ENCODE measurements at places on chromosomes 2 and 18. TPM values are rescaled to one million over a fixed set of nuclear protein-coding genes. Genes with fewer than 3 reads are reported as not detected.

The EVX2 gene
- total RNA-seq = not detected

The ITPRIPL1 gene
- total RNA-seq = not detected

The IL1B gene
- 0.24 TPM for total RNA-seq

The TACR1 gene
- total RNA-seq = 0.13 TPM

The SLC4A1AP gene
- 30.6 TPM for total RNA-seq

The GAREM1 gene
- total RNA-seq = 3.3 TPM

The ST8SIA5 gene
- not detected for total RNA-seq

The MAPK4 gene
- 0.09 TPM for total RNA-seq

The COL4A3 gene
- total RNA-seq = 0.56 TPM

The SGPP2 gene
- 0.29 TPM for total RNA-seq

The GALNT13 gene
- total RNA-seq = 9.9 TPM

The ADRA2B gene
- 0.05 TPM for total RNA-seq

The DLGAP1 gene
- total RNA-seq = 0.01 TPM

The POTEJ gene
- total RNA-seq = not detected

The WDCP gene
- total RNA-seq = 11.8 TPM

The CDK15 gene
- not detected for total RNA-seq

The GNAL gene
- total RNA-seq = 4.4 TPM

The C2orf80 gene
- not detected for total RNA-seq

The CREG2 gene
- total RNA-seq = 10.6 TPM

The CDK5R2 gene
- total RNA-seq = 3.0 TPM

The C1GALT1C1L gene
- total RNA-seq = 1.7 TPM

The ING5 gene
- total RNA-seq = 21.7 TPM

The RUFY4 gene
- not detected for total RNA-seq

The SPATS2L gene
- 132 TPM for total RNA-seq

The ZAP70 gene
- total RNA-seq = not detected

The AMER3 gene
- not detected for total RNA-seq

The EPB41L3 gene
- total RNA-seq = 0.31 TPM

The SDC1 gene
- total RNA-seq = 169 TPM

The NT5C1B gene
- not detected for total RNA-seq

The CHRNG gene
- total RNA-seq = not detected

The NFE2L2 gene
- total RNA-seq = 67.7 TPM

The DSEL gene
- 0.27 TPM for total RNA-seq

The PLB1 gene
- 1.1 TPM for total RNA-seq

The RAB17 gene
- 0.21 TPM for total RNA-seq

The SYT4 gene
- total RNA-seq = not detected

The HADHA gene
- total RNA-seq = 116 TPM

The KHK gene
- total RNA-seq = 10.7 TPM

The ANKRD30BL gene
- total RNA-seq = not detected

The SERPINB5 gene
- 0.08 TPM for total RNA-seq

The OSBPL6 gene
- total RNA-seq = 7.7 TPM

The CHST9 gene
- 0.02 TPM for total RNA-seq

The CNDP2 gene
- total RNA-seq = 80.0 TPM

The DUSP2 gene
- total RNA-seq = 0.54 TPM

The DNMT3A gene
- 9.6 TPM for total RNA-seq

Data from A549 treated with CORT108297 at 1 μM for 4 hours (cell line).